ENCODE measurements at places on chromosomes 7 and 10.

GRCh38 chr10:6119423-6119822 is 30.6 kb downstream of the RBM17 start:
- no peak for DNase-seq

GRCh38 chr7:45217358-45217757 is 59.8 kb downstream of the RAMP3 start:
- no peak for DNase-seq

DNA sequence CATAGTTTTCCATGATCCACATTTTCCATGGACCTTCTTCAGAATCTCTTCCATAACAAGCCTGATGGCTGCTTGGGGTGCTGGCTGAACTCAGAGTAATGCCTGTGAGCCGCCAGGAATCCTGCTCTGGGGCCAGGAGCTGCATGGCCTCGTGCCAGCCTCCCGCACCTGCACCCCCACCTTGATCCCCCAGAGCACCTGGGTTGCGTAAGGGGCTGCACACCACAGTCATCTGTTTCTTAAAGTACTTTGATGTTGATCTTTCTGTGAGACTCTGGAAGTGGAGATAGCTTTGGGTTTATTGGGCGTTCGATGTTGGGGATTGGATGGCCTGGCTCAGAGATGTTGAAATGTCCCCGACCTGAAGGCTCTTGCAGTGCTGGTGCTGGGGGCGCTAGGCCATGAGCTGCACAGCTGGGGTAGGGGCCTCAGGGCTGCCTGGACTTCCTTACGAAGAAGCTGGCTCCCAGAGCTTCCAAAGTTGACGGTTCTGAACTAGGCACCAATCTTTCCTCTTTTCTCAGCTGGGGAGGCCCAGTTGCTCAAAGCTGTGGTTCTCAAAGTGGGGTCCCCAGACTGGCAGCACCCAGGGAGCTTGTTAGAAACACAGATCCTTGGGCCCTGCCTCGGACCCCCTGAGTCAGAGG is 534.0 kb downstream of the DNAJB6 start:
- no peak for DNase-seq

- DNase-seq: peak; percentile 38
Observed at GRCh38 chr10:3783316-3783681, 1.7 kb downstream of the KLF6 start.

DNA sequence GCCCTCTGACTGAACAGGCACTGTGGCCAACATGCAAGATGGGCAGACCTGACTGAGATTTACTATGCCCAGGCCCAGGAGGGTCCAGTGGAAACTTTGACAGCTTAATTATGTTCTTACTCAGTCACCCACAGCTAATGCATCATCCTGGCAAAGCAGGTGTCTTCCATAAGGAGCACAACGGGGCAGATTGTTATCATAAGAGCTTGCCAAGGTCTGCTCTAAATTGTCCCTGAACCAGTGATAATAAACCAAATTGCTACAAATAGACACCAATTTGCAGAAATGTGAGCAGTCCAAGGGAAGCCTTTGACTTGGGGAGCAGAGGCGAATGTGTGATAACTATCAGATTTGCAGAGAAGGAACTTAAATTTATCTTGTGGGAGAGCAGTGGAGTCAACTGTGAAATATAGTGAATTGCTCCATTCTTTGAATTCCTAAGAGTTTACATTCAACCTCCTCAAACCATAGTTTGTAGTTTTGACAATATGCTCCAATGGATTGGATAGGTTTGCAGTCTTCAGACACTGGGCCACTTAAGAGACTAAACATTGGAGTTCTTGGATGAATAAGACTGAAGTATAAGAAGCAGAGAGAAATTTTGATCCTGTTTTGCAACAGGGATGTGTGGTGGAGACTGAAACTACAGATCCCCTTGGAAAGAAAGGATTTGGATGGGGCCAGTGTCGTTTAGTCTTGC is 494.7 kb downstream of the CCSER2 start:
- DNase-seq: no peak

DNA sequence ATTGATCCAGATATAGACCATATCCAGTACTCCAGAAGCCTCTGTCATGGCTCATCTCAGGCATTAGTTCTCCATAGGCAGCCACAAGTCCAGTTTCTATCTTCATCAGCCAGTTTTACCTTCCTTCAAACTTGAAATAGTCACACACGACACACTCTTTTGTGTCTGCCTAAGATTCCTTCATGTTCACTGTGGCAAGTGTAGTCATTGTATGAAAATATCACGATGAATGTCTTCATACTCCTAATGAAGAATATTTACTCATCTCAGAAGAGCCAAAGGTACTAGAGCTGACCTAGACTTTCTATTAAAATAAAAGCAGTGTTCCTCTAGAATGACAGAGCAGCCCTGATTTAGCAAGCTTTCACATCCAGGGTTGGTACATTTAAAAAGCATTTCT is 230.7 kb downstream of the SNX13 start:
- DNase-seq: no peak

- DNase-seq: no peak
Observed at GRCh38 chr7:17054206-17054605, 172.4 kb upstream of the AGR3 start.

- no peak for DNase-seq
Observed at GRCh38 chr10:59006511-59007306, 169.7 kb upstream of the PHYHIPL start.

GRCh38 chr7:4629287-4629895 is 52.7 kb upstream of the FOXK1 start:
- no peak for DNase-seq

GRCh38 chr10:47372726-47373125 is 11.4 kb downstream of the ZNF488 start:
- no peak for DNase-seq

- no peak for DNase-seq
Observed at GRCh38 chr7:51234139-51234538, 82.5 kb downstream of the COBL start.

GRCh38 chr10:92420546-92421275 is 129.7 kb downstream of the MARCHF5 start:
- no peak for DNase-seq

GRCh38 chr7:75055830-75056772 is 17.5 kb downstream of the RCC1L start:
- DNase-seq: no peak
